NCI-H774 (cell line): ENCODE measurements at places on chromosomes 7 and 10.

DNA sequence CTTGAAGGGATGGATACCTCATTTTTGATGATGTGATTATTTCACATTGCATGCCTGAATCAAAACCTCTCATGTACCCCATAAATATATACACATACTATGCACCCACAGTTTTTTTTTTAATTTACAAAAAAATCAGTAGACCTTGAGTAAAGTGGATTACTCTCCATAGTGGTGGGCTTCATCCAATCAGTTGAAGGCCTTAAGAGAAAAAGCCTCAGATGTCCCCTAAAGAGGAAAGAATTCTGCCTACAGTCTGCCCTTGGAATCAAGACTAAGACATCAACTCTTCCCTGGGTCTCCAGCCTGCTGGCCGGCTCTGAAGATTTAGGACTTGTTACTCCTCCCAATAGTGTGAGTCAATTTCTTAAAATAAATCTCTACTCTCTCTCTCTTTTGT, 1.1 kb downstream of the AZGP1 start:
- DNase-seq = no peak

- no peak for DNase-seq
Observed at GRCh38 chr10:80163741-80164341, 31.3 kb downstream of the PLAC9 start.

DNA sequence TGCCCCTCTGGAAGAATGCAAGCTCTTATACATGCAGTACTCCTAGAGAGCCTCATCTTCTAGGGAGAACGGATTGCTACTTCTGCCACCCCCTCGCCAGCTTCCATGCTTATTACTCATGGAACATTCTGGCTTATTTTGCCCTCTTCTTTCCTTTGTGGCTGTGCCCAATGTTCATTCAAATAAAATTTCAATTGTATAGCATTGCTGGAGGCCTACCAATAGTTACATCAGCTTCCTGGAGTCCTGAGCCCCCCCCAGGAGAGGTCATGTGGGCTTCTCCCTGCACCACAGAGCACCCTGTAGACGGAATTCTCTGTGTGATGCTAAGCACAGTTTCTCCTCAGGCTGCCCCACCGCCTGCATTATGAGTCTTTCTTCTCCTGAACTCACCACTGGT, 1094.0 kb downstream of the KCNMA1 start:
- no peak for DNase-seq

- DNase-seq = no peak
Observed at GRCh38 chr7:87129332-87129731, 22.9 kb upstream of the DMTF1 start.

DNA sequence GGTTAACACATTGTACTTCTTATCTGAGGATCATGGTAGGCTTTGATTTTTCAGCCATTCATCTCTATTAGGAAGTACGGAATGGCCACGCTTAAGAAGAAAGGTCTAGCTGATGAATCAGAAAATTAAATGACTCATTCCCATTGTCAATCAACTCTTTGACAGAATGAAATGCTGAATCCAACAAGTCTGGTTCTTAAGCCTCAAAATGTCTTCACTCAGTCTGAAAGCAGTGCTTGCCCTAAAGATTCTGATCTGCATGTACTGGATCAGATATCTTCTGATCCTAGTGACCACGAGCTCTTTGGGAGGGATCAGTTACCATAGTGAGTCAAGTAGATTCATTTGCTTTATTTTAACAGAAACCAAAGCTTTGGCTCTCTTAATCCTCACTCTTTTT, 5.7 kb upstream of the CELF2 start:
- DNase-seq = no peak

DNA sequence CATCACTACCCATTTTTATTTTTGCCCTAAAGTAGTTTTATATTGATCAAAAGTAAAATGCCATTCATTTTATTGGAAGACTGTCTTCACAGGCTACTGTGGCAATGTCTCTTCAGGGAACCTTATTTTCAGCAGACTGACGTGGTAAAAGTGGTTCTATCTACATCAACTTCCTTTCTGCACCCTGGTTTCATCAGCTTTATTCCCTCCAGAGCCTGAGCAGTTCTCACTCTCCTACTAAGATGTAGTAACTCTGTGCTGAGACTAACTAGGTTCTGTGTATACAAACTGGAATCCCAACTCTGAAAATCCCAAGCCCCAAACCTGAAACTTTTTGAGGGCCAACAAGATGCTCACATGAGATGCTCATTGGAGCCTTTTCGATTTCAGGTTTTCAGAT, 155.3 kb downstream of the SFMBT2 start:
- no peak for DNase-seq

DNA sequence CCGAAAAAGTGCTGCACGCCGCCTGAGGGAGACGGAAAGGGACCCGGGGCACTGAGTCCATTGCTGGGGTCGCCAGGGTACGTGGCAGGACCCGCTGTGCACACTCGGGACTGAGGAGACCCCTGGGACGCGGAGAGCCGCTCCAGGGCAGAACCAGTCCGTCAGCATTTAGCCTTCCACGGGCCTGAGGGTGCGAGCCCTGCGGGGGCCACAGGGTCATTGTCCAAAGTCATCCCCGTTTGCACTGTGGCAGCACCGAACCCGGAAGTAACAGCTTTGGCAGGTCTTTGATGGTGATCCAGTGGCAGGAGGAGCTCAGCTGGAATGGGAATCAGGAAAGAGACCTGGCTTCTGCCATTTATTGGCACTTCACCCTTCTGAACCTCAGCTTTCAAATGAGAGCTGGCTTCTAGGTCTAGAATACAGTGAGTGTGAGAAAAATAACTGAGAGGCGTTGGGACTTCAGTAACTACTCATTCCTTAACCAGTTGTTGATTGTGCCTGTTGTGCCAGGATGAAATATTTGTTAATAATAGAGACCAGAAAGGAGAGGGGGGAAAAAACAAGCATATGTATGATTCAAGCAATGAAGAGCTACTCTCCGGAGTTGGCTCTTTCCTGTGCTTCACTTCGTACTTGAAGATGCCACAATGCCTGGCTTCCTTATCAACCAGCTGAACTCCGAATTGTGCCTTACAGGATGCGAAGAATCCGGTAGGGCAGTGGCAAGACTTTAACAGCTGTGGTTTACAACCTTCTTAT, 811 bp upstream of the ARHGAP12 start:
- DNase-seq = peak; percentile 28

DNA sequence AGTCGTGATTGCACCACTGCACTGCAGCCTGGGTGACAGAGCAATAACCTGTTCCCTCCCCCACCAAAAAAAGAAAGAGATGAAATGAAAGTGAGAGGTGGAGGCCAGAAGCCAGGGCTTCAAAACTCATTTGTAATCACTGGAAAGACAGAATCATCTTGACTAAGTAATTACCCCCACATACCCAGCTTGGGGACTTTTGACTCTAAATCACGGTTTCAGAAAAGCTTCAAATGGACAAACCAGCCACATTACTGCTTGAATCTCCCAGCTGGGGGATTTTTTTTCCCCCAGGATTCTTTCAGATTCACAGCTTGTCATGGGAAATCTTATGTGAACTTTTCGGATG, 361.0 kb downstream of the FRMD4A start:
- no peak for DNase-seq

DNA sequence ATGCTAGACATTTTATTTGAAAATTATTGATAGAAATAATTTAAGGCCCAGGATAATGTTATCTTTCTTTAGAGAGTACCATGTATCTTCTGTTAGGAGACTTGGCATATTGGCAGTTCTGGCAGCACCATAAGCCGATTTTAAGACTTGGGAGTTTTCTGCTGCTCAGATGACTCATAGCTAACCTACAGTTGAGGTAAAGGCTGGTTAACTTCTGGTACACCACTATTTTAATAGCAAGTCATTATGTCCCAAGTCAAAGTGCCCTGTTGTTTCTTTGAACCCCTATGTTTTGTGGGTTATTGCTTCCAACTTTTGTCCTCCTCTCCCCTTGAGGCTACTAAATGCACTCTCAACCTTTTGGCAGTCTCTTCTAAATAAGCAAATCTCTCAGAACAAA, 25.2 kb downstream of the ATRNL1 start:
- no peak for DNase-seq

DNA sequence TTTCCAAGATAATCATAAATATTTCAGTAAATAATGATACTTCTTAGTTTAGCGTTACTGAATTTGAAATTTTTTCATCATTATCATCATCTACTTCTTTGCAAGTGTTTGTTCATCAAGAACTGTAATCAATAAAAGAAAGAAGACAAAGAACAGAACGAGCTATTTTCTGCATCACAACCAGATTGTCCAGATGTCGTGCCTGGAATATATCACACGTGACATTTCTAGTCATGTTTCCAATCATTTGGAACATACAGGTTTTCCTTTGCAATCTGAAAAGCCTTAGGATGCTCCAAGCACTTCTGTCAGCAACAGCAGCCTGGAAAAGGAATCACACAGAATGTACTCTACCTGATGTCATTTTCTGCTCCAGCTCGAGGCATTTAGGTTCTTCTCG, 107.4 kb downstream of the FAM107B start:
- DNase-seq = no peak

GRCh38 chr10:73920089-73920488, 9.2 kb downstream of the PLAU start:
- DNase-seq = no peak
